ENCODE measurements at places on chromosomes 5 and 9.

- DNase-seq, result no peak
These were observed 61.5 kb downstream of the ZFR start for GRCh38 chr5:32383065-32383464.

GRCh38 chr5:24633715-24634325 is 11.0 kb downstream of the CDH10 start:
- DNase-seq, result no peak

- no peak for DNase-seq
These were observed 62.4 kb upstream of the RETREG1 start for GRCh38 chr5:16679190-16679589.

- DNase-seq, result no peak
These were observed 26.2 kb downstream of the CARNMT1 start for GRCh38 chr9:75001719-75002421.

DNA sequence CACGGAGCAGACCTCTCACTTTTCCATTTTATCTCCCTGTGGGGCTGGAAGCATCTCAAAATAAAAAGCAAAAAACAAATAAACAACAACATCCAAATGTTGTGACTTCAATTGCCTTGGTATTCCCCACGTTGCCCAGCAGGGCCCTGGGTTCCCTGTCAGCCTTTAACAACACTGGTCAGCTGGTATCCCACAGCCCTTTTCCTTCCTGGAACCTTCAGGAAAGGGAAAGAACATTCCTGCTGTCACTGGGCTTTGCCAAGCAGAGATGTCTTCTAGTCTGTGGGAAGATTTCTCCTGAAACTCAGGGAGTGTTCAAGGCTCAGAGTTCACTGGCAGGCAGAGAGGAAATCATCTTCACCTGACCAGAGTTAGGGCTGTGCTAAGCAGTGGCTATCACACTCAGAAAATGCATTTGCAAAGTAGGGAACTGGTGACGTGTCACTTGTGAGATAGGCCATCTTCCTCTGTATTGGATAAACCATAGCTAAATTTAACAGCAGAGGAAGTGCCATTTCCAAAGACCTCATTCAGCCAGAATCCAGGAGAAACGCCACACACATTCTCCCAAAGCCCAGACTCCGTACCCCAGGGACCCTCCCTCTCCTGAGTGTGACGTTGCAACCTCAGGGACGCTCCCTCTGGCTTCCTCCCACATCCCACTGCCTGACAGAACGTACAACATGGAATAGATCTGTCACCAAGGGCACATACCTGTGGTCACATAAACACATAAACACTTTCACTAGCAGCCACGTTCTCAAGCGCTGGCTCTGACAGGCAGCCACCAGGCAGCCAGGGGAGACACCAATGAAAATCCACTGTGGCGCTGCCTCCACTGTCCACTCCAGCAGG is 274.0 kb upstream of the DAPK1 start:
- no peak for DNase-seq

GRCh38 chr5:16245249-16245648 is 65.7 kb upstream of the MARCHF11 start:
- no peak for DNase-seq

- DNase-seq, result no peak
These were observed 286.8 kb downstream of the NR2F1-AS1 start for GRCh38 chr5:93294199-93294598.

DNA sequence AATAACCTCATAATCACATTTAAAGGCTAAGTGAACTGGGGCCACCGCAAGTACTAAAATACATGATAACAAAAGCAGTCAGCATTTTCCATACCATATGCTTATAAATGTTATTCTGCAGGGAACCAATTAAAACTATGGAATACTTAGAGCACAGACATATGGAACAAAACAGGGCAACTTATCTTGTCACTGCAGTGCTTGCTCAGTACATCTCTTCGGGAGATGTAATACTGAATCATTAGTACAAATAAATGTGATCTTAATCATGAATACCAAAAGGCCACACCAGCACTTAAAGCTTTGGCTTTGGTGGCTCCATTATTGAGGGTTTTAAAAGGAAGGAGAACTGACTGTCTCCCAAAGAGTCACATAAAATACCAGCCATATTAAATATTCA is 32.1 kb downstream of the PRUNE2 start:
- no peak for DNase-seq
